ENCODE measurements at places on chromosomes 16 and 17.
A peak's percentile ranks its signal among the peaks of the same experiment; 100 is the strongest.

DNA sequence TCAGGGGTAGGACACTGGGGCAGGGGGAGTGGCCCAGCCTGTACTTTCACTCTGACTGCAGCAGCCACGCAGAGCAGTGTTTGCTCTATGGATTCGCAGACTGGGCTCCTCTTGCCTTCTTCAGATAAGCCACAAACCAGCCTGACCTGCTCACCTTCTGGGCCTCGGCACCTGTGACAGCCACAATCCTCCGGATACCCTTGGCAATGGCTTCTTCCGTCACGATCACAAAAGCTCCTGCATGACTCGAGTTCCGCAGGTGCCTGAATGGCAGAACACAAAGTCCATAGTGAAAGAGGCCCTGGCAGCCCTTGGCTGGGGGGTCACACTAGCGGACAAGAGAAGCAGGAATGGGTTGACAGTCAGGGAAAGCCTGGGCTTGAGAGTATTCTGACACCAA, 3.8 kb upstream of the EXOSC6 start:
- peak; percentile 62 for DNase-seq

GRCh38 chr17:5413682-5414081, 5.8 kb downstream of the NUP88 start:
- DNase-seq, result no peak

- no peak for DNase-seq
Measured at GRCh38 chr17:80904036-80904753, 87.4 kb upstream of the CHMP6 start.

GRCh38 chr17:72092710-72093322, 28.0 kb upstream of the SOX9 start:
- DNase-seq, result no peak

DNA sequence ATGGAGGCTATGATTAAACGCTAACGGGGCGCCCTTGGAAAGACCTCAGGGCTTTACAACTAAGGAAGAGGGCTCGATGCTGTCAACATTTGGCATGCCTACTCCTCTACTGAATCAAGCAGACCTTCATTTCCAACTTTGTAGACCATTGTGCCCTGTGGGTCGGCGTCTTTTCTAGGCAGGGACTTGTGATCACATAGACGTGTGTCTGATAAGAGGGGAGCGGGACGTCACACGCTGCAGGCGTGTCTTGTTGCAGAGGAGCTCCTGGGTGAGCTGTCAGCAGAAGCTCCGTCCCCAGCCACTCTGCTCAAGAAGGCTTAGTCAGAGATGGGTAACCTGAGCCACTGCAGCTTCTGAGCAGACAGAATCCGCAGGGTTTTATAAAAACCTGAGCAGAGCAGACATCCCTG, 2.8 kb downstream of the MAPK8IP3 start:
- no peak for DNase-seq

DNA sequence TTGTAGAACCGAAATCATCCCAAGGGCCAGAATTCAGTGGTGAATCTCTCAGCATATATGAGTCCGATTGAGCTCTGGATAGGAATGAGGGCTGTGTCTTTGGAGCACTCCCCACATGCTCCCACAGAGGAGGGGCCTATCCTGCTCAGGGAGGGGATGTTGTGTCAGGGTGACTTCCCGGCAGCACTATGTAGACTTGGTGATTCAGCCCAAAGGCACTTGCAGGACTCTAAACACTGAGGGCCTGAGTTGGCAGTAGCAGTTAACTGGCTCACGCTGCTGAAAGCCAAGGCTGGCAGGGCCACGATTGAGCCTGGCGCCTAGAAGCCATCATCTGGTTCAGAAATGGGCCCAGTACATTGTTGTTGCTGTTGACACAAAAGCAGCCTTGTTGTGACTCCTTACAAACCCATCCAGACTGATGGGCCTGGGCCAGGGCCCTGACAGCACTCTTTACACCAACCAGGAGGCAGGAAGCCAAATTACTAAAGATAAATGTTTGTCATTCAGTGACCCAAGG, 31.9 kb downstream of the NMT1 start:
- no peak for DNase-seq

DNA sequence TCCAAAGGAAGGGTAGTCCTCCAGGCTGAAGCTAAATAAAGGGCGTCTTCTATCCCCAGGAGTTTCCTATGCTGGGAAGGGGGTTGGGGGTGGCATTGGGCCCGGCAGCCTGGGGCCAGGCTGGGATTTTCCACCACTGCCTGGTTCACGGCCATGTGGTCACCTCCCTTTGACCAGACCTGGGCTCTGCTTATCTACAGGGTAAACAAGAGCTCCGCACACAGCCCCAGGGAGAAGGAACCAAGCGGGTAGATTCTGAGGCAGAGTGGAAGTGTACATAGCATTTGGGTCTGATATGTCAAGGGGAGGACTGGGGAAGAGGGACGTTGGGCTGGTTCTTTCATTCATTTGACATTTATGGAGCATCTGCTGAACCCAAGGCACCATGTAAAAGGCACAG, 27.2 kb upstream of the TMEM220 start:
- DNase-seq, result peak; percentile 61

GRCh38 chr16:70254965-70255286, 3.2 kb upstream of the EXOSC6 start:
- DNase-seq, result no peak

GRCh38 chr17:45579529-45580495, 89.3 kb upstream of the PLEKHM1 start:
- DNase-seq, result no peak

All from Caco-2 (cell line).